ENCODE measurements at places on chromosomes 11 and 22.

- DNase-seq: no peak
These were observed 28.9 kb downstream of the CD5 start for GRCh38 chr11:61131186-61131585.

DNA sequence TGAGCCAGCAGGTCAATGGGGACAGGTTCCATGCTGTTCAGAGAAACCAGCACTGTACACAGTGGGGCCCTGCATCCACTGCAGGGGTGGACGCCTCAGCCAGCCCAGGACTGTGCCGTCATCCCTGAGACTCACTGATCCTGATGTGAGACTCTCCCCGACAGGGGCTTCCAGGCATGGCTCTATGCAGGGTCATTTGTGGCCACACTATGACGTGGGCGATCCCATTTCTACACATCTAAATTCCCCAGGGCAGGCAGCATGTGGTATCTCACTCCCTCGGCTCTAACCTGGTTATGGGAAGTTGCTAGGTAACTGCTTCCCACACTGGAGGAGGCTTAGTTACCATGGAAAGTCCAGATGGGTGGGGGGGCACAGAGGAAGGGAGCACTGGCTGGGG lies 14.2 kb upstream of the FAM83F start:
- DNase-seq: no peak

- no peak for DNase-seq
These were observed 87.6 kb downstream of the LARGE2 start for GRCh38 chr11:46010100-46010499.

GRCh38 chr22:45972889-45973253 lies 4.1 kb downstream of the WNT7B start:
- DNase-seq: no peak

DNA sequence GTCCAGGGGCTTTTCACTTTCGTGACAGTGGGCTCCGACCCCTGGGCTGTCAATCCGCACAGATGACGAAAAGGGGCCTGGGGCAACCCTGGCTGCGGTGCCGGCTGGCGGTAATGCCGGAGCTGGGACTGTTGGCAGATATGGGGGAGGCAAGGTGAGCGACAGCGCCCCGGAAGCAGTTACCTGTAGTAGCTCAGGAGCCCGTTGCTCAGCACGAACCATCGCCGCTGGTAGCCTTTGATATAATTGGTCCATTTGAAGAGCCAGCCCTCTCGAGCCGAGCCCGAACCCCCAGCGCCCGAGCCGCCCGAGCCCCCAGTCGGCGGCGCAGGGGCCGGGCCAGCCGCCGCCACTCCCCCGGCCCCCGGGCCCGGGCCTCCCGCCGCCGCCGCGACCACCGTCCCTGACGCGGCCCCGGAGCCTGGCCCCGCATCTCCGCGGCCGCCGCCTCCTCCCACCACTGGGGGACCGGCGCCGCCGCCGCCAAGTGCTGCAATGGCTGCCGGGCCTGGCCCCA lies 396 bp downstream of the OSBP start:
- no peak for DNase-seq

- no peak for DNase-seq
These were observed at the start of gene ME3 for GRCh38 chr11:86672007-86672621. TSS of gene ME3 (minus strand) at chr11:86672616.

GRCh38 chr22:30132290-30132996 lies 52.2 kb downstream of the HORMAD2 start:
- no peak for DNase-seq

GRCh38 chr11:46659908-46660307 lies 40.5 kb downstream of the ARHGAP1 start:
- DNase-seq: no peak

GRCh38 chr22:46812788-46813187 lies 50.3 kb downstream of the TBC1D22A start:
- DNase-seq: no peak

GRCh38 chr22:28837640-28838039 lies 37.3 kb upstream of the XBP1 start:
- DNase-seq: no peak

DNA sequence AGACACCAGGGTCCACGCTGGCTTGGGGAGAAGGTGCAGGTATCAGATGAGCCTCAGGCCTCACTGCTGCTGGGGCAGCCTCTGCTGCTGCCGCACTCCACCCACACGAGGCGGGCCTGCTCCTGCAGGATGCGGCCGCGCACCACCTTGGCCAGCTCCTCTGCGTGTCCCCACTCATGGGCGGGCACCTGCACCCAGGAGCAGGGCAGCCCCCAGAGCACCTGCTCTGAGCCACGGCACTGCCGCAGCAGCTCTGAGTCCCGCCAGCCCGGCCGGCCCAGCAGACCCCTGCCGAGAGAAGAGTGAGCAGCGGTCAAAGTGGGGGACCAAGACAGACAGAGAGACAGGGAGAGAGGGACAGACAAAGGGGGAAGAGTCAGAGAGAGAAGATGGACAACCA lies 4.9 kb upstream of the MFNG start:
- no peak for DNase-seq

DNA sequence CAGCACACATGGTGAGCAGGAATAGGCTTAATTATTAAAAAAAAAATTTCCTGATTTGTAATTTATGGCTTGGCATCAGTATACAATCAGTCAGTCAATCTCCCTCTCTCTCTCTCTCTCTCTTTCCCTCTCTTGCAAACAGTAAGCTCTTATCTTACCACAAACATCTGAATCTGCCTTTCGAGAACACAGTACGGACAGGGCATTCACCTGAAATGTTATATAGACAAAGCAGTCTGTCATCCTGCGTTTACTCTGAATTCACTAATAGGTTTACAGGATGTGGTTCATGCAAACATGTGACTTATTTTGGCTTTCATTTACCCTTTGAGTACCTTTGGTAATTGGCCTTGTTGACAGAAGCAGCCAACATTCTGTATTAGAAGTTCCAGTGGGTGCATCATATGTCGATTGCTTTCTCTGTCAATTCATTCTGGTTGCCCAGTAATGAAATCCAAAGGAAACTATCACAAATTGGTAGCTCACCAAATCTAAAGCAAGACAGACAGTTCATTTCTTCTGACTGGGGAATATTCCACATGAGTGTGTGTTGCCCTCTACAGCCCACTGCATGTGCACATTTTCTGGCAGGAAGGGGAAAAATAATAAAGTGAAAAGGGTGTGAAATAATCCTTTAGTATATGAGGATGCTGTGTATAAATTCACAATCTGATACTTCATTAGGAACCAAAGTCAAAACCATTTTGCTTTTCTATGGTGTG lies 1058.2 kb downstream of the LRRC4C start:
- no peak for DNase-seq

- DNase-seq: no peak
These were observed 5.7 kb upstream of the APOBEC3A start for GRCh38 chr22:38951734-38952133.

GRCh38 chr11:68040957-68041591 lies 2.2 kb downstream of the TCIRG1 start:
- no peak for DNase-seq

DNA sequence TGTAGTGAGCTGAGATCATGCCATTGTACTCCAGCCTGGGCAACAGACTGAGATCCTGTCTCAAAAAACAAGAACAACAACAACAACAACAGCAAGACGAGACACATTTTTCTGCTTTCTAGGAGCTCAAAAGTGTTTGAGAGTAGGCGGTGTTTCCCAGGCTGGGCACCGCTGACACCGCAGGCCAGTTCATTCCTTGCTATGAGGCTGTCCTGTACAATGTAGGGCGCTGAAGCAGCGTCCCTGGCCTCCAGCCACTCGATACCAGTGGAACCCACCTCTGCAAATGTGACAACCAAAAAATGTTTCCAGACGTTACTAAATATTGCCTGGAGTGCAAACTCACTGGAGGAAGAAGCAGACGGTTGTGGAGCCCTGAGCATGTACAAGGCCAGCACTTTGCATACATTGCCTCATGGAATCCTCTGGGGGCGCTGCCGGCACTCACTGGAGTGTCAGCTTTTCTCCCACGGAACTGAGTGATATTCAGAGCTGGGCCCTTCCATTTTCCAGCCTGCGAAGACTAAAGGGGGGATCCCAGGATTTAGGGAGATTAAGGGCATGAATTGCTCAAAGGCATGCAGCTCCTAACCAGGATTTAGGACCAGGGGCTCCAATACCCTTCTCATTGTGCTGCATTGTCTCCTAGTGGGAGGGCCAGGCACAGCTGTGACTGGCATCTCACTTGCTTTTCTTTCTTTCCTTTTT lies 5.8 kb upstream of the MIEF1 start:
- DNase-seq: no peak

DNA sequence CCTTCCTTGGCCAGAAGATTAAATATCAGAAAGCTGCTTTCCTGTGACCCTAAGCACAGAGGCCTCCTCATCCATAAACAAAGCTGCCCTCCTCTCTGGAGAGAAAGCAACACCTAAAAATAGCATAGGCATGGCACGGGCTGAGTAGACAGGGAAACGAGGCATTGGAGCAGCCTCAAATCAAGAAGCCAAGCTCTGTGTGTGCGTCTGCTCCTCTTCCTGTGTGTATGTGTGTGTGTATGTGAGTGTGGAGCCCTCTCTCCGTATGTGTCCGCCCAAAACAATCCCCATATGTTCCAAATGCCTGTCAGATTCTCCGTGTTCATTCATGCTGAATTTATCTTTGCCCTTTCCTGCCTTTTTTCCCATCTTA lies 24.0 kb downstream of the KCNJ5 start:
- DNase-seq: no peak

DNA sequence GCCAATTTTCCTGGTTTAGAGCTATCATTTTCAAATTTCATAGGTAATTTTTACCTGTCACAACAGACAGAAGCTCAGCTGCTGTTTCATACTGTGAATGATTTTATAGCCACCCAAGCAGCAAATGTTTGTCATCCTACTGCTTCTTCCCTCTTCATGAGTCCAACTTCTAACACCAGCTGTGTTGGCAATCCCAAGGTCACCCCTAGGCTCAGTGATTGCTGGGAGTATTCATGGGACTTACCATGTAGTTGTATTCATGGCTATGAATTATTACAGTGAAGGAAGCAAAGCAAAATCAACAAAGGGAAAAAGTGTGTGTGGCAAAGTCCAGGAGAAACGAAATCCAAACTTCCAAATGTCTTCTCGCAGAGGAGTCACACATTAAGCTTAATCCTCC lies 28.5 kb downstream of the CUL5 start:
- no peak for DNase-seq

Data from D721Med (cell line).